Activated CD4-positive, alpha-beta memory T cell treated with anti-CD3 and anti-CD28 coated beads, Interleukin-2, amount 10 ng/mL, durations not matched to agents 7 days and 5 days (primary cell): ENCODE measurements at places on chromosomes 5 and 9. TPM values are rescaled to one million over a fixed set of nuclear protein-coding genes. Genes with fewer than 3 reads are reported as not detected.

- no peak for DNase-seq
Measured at GRCh38 chr5:118653872-118654271, 334.5 kb downstream of the DTWD2 start.

LAMC3 gene
- total RNA-seq, result not detected

FGF10 gene
- not detected for total RNA-seq

- DNase-seq, result no peak
Measured at GRCh38 chr5:143440448-143441115, 37.1 kb upstream of the NR3C1 start.

OR1J2 gene
- total RNA-seq, result not detected

SCGB3A2 gene
- total RNA-seq, result not detected
